ENCODE measurements at places on chromosomes 5 and 9. TPM values are rescaled to one million over a fixed set of nuclear protein-coding genes. Genes with fewer than 3 reads are reported as not detected.
A peak's percentile ranks its signal among the peaks of the same experiment; 100 is the strongest.

NSD1 gene
- total RNA-seq: 161 TPM

SLC1A1 gene
- total RNA-seq: 3.5 TPM

PALM2AKAP2 gene
- total RNA-seq: 39.7 TPM

SPATA9 gene
- 0.95 TPM for total RNA-seq

B4GALT7 gene
- 37.4 TPM for total RNA-seq

C9 gene
- not detected for total RNA-seq

HRH2 gene
- total RNA-seq: 2.8 TPM

HTR4 gene
- total RNA-seq: 0.27 TPM

STK10 gene
- total RNA-seq: 16.6 TPM

PTPRD gene
- total RNA-seq: 109 TPM

CCDC180 gene
- total RNA-seq: 17.7 TPM

- DNase-seq: no peak
Observed at GRCh38 chr9:128469070-128469469, 13.3 kb downstream of the ODF2 start.

- no peak for DNase-seq
Observed at GRCh38 chr5:55456216-55456895, 78.4 kb downstream of the PLPP1 start.

DNA sequence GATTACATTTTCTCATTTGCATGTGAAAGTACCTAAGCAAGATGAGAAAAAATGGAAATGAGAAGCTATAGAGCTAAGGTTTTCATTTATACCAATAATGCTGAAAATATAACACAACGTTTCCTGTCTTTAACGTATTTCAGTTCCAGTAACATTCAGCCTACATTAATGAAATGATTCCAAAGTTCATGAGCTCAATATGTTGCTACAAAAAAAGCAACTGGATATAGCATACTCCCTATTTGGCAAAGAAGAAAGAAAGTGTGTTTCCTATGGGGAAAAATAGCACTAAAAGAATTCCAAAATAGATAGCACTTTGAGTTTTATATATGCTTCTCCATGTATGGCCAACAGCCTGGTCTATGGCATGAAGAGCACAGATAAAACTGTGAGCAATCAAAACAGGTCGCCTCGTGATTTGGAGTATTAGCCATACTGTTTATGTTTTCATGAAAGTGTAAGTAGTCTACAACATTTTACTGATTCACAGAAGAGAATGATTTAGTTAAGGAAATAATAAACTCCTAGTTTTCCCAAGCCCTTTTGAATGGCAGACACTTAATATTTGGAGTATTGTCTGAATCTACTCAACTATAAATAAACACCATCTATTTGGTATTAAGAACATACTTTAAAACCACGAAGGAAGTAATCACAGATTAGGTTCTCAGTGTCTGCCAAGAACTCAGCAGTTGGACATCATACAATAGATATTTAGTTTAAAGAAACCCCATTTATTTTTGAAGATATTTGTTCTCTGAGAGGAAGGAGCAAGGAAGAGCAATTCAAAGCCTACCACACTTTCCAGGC is 258.7 kb upstream of the RASA1 start:
- no peak for DNase-seq

GRCh38 chr9:111038331-111039230 is at the start of gene LPAR1:
Gene LPAR1 (minus strand): TSS chr9:111038470. CDS start chr9:110972117, 66,353 bp downstream.
- peak; percentile 34 for DNase-seq

DNA sequence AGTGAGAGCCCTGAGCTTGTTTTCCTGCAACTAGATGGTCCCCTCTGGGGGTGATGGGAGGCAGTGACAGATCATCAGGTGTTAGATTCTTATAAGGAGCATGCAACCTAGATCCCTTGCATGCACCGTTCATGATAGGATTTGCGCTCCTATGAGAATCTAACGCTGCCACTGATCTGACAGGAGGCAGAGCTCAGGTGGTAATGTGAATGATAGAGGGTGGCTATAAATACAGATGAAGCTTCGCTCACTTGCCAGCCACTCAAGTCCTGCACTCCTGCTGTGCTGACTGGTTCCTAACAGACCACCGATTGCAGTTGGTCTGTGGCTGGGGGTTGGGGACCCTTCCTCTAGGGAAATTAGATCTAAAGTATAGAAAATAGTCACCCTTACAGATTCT is 290.6 kb upstream of the ADCY2 start:
- DNase-seq: no peak

DNA sequence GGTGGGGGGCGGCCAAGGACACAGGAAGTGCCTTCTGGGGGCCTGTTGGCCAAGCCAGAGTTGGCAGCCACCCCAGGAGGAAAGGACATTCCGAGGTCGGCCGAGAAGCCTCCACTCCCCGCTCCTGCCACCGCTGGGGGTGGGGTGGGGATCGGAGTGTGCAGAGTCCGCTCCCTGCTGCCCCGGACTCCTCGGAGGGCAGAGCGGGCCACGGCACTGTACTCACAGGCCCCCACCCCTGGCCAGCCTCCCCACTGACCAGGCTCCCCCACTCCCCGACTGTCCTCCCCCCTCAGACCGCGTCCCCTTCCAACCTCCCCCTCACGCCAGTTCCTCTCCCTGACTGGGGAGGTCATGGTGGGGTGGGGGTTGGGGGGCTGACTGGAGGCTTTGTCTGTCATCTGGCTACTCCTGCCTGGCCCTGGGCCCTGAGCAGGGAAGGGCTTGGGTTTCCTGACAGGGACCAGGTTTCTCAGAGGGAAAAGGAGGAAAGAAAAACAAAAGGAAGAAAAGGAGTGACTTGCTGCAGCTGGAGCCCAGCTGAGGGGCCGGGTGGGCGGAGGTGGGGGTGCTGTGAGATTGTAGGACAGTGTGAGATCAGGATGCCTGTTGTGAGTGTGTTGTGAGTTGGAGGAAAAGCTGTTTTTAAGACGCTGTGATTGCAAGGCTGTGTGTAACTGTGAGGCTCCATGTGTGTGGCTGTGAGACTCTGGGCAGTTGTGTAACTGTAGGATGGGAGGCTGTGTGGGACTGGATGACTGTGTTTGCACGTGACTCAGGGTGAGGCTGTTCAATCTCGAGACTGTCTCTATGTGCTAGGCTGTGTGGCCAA is 29.7 kb downstream of the CNTFR start:
- DNase-seq: no peak

DNA sequence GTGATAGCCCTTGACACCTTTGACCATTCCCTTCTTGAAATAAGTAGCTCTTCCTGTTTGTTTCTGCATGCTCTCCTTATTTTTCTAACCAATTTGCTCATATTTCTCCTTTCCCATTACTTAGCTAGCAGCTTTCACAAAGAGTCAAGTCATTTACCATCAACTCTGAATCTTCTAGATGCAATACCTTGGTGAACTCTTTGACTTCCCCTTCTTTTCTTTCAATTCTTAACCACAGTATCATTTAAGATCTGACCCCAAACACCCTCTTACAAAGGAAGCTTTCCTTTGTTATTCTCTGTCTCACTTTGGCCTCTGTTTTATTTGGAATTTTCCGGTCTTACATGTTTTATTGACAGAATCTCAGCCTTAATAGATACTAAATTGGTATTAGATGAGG is 14.0 kb downstream of the NFX1 start:
- DNase-seq: no peak

- no peak for DNase-seq
Observed at GRCh38 chr5:116358911-116359418, 215.7 kb downstream of the SEMA6A start.

- DNase-seq: no peak
Observed at GRCh38 chr9:130590305-130590704, 10.9 kb downstream of the FUBP3 start.

- no peak for DNase-seq
Observed at GRCh38 chr5:33487236-33487635, 46.5 kb downstream of the TARS1 start.

DNA sequence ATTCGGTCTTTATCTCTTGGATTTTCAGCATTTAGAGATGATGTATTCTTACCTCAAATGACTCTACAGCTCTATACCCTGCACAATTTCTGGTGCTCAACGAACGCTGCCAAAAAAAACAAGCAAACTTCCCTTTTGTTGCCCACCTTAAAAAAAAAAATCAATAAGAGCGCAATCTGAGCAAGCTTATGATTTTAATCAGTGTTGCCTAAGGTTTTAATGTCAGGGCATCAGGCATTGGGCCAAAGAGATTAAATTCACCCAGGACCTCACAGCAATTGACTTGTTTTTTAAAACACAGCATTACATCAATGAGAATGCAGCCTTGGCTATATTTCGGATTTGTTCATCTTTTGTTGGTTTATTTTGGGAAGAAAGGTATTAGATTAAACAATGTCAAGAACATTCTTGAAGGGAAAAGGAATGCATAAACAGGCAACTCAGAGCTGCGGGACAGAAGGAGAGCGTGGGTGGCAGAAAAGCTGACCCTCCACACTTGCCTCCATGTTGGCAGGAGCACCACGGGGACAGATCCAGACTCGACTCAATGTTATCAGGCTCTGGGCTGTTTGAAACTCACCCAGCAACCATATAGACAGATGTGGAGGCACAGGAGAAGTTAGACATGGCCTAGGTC is 127.5 kb upstream of the DAPK1 start:
- no peak for DNase-seq

DNA sequence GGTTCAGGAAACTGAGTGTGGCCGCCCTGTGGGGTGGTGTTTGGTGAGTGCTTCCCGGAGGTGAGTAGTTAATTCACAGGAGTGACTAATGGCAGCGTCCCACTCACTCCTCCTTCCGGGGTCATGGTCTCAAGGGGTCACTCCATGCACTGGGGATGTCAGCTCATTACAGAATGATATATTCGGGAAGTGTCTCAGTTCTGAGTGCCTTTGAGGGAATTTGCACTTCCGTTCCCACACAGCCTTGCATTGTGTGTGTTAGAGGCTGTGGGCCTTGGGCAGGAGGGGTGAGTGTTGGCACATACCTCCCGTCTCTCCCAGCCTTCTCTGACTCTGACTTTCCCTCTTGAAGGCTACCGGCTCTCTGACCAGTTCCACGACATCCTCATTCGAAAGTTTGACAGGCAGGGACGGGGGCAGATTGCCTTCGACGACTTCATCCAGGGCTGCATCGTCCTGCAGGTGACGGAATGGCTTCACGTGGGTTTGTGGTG is 10.5 kb upstream of the AHRR start:
- DNase-seq: no peak

GRCh38 chr5:91223886-91224285 is 159.2 kb downstream of the ARRDC3 start:
- no peak for DNase-seq

Data from mesothelial cell of epicardium (in vitro differentiated cells).